Amygdala (tissue), 56 donors: ENCODE measurements at places on chromosomes 11 and 22.

DNA sequence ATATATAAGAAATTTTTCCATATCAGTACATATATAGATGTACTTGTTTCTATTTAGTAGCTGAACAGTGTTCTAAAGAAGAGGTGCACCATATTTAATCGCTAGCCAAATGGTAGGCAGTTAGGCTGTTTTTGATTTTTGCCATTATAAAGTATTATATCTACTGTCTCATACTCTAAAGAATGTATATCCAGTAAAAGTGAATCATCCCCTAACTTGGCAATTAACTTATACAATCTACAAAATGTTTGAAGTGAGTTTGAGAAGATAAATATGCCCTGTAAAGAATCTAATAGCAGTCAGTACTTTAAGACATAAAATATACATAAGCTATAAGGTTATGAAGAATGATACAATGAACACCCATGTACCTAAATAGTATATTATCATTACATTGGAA lies 291.5 kb downstream of the SWAP70 start:
- DNase-seq: no peak

- no peak for DNase-seq
Observed at GRCh38 chr11:78737891-78738290, 163.2 kb upstream of the NARS2 start.

- no peak for DNase-seq
Observed at GRCh38 chr11:128290106-128290840, 297.1 kb downstream of the ETS1 start.

DNA sequence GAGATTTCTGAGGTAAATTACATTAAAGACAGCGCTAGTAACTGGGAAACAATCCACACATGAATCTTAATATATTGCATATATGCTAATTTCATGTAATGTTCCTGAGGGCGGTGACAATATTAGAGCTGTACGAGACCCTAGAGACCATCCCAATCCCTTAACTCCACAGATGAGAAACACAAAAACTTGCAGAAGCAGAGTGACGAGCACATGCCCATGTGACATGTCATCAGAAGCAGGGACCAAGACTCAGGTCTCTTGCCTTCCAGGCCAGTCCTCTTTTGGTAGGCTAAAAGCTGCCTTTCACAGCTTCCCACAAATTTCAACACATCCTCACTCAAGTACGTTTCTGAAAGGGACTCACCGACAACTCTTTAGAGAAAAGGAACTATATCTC lies 11.8 kb downstream of the MAPK1 start:
- no peak for DNase-seq

DNA sequence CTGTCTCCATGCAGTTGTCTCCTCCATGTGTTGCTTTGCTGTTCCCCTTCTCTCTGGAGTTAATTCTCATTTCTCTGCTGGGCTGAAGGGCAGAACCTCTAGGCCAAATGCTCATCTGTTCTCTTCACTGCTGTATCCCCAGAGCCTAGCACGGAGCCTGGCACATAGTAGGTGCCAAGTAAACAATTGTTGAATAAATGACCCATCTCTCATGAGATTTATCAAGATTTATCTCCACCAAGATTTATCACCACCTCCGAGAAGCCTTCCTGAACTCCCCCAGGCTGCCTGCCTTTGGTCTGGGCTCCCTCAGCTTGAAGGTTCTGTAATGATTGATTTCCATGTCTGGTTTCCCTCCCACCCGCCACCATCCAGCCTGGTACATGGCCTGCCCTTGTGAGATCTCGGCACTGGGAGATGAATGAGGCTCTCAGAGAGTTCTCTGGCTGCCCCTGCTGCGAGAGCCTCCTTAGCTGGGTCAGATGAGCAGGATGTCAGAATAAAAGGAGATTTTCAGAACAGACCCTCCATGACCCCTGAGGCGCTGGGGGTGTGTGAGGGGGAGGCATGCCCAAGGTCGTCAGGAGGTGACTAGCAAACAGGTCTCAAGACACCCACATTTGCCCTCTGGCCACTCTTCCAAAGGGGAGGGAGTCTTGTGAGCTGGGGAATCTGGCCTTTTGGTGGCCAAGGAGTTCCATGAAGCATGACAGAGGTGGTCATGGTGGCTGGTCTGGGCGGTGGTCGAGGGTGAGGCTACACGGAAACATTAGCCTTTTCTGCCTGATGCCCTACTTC lies 2.4 kb upstream of the GDPD5 start:
- DNase-seq: no peak

DNA sequence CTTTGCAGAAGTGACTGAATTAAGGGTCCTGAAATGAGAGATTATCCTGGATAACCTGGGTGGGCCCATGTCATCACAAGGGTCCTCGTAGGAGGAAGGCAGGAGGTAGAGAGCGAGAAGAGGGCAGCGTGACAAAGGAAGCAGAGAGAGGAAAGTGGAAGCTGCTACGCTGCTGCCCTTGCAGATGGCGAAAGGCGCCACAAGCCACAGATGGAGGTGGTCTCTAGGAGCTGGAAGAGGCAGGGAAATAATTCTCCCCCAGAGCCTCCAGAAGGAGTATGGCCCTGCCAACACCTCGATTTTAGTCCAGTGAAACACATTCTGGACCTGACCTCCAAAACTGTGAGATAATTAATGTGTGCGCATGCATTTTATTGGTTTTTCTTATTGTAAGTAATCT lies 13.4 kb downstream of the TMEM184B start:
- no peak for DNase-seq

GRCh38 chr22:38923463-38924346 lies 33.7 kb upstream of the APOBEC3A start:
- peak; percentile 85 for DNase-seq

DNA sequence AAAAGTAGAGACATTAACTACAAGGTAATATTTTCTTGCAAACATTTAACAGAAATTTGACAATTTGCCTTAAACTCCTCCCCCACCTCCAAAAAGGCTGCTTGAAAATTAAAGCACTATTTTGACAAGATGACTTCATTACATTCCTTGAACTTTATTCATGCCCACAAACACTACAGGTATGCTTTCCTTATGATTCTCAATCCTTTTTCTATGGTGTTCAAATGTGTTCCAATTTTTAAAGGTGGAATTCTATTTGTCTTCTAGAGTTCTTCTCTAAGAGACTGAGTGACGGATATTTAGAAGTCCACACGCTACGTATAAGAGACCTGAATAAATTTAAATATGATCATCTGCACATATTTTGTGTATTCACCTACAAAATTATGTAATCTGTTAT lies 69.4 kb downstream of the MRTFA start:
- DNase-seq: no peak

GRCh38 chr11:111402411-111402810 lies 23.3 kb upstream of the POU2AF1 start:
- no peak for DNase-seq

DNA sequence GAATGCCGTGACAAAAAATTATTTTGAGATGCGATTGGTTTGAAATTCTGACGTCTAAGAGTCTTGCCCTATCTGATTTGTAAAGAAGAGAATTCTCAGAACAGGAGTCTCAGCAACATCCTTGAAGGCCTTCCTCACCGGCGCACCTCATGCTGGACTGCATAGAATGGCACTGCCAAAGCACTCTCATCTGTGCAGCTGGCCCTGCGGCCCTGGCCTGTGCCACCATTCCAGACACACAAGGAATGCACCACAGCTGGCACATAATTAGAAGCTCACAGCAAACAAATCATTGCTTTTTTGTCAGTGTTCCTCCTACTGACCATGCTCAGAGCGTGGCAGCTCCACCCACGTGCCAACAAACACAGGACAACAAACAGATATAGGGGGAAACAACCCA lies 166.0 kb downstream of the KIRREL3 start:
- DNase-seq: no peak

GRCh38 chr11:64152841-64153691 lies 12.8 kb downstream of the MACROD1 start:
- DNase-seq: peak; percentile 31

GRCh38 chr11:133949129-133949528 lies 7.6 kb downstream of the IGSF9B start:
- no peak for DNase-seq

DNA sequence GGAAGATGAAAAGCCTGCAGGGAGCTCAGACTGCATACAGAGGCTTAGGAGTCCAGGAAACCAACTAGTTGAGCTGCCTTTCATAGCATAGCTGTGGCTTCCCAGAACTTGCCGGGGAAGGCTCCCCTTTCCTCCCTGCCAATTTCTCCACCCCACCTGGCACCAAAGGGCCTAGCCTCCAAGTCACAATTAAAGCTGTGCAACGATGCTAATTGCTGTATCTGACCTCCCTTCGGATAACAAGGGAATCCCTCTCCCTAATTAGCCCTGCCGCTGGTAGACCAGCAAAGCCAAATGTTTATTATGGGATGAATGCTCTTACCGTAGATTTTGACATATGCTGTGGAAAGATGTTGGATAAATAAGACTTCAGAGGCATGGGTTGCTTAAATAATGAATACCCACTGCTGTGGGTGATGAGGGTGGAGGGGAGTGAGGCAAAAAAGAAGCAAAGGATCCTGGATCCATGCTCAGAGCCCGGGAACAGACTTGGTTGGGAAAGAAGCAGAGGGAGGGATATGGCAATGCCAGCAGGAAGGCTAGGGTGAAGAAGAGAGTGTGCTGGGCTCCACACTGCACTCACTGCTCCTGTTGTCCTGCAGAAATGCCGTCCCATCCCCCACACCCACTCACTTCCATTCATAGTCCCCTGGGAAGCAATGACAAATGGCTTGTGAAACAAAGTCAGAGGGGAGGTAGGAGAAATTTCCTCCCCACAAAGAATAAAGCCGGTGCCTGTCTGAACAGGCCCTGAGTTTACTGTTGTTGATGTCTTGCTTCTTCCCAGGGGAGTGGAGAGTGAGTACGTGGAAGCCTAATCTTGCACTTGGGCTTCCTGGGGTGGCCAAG lies 608.1 kb upstream of the CADM1 start:
- DNase-seq: no peak

DNA sequence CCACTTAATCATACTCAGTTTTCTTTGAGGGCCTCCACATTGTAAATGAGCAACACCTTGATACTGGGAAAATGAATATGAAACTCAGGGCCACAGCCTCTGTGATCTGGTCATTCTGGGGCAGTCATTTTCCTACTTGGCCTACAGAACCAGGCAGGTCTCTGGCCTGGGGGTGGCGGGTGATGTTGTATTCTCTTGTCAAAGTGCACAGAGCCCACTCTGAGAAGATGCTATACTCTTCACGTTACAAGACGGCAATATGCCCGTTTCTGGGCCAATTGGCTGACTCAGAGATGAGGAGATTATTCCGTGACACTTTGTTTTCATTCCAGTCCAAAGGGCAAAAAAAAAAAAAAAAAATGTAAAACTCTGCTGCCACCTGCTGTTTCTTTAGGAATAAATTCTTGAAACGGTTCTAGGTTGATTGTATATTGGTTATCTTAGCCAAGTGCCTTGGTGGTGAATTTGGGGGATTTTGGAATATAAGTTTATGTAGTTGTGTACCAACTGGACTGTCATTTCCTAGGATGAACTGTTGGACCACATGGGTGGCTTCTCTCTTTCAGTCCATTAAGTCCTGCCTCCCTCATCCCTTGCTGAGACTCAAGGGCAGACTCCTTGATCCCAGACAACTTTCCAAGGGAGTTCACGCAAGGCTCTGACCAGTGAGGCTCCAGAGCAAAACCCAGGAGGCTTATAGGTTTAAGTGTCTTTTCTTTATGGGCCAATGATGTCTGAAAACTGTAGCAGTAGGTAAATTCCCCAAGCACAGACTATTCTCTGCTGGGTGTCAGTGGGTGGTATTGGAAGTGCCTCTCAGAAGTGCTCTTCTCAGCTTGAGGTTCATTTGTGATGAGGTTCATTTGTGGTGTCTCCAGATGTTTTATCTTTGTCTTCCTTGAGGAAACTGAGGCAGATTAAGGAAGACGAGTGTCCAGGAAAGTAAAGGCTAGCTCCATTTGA lies 18.2 kb downstream of the ADM start:
- no peak for DNase-seq

- no peak for DNase-seq
Observed at GRCh38 chr22:50633086-50633485, 5.1 kb upstream of the ARSA start.

- DNase-seq: no peak
Observed at GRCh38 chr11:109267293-109268095, 154.5 kb upstream of the C11orf87 start.

DNA sequence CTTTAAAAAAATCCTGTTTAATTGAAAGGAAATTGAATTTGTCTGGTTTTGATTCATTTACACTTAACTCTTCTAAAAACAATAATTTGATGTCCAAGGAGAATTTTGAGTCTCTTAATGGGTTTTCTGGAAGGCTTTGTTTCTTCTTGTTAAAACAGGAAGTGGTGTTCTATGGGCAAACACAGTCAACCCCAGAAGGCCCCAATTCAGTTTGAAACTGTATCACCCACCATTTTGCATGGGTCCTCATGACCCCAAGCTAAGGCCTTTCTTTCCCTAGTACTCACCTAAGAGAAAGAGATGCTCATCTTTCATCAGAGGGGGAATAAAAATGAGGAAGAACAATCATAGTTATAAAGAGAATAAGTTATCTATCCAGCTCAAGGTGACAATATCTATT lies 10.6 kb downstream of the FLI1 start:
- DNase-seq: no peak

GRCh38 chr11:74749965-74750296 lies 1.3 kb downstream of the RNF169 start:
- DNase-seq: no peak

GRCh38 chr11:72755713-72756285 lies 3.6 kb upstream of the ARAP1 start:
- DNase-seq: no peak

- no peak for DNase-seq
Observed at GRCh38 chr22:17083255-17083654, 1.5 kb upstream of the IL17RA start.

DNA sequence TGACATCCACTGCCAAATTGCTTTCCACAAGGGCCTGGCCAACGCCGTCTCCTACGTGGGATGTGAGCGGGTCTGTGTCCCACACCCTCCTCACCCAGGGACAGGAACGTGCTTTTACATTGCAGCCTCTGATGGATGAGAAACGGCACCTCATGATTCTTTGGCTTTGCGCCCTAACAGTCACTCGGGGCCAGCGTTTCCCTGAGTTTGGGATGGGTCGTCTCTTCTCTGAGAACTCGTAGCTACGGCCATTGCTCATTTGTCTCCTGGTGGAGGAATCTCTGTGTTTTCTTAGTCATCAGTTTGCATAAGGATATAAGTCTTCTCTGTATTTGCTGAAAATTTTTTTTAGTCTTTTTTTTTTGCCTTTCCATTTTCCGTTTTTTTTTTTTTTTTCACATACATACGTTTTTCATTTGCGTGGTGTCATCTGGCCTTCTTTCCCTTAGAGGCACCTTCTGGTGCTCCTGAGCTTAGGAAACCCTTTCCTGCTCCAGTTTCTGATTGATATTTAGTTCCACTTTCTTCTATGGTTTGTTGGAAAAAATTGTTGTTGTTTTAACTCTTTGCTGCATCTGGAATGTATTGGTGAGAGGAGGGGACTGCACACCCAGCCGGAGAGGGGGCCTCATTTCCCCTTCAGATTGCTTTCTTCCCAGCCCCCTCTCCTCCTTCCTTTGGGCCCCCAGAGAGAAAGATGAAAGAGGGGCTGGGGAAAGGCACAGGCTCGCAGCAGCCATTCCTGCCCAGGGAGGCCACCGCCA lies 12.0 kb downstream of the TNNT3 start:
- no peak for DNase-seq

- no peak for DNase-seq
Observed at GRCh38 chr22:17980638-17981051, 43.7 kb downstream of the MICAL3 start.

GRCh38 chr22:42863349-42863961 lies 6.4 kb upstream of the ARFGAP3 start:
- no peak for DNase-seq

GRCh38 chr11:45806937-45807791 lies 2.2 kb downstream of the SLC35C1 start:
- DNase-seq: no peak

GRCh38 chr11:130313383-130314183 lies 1.1 kb downstream of the ZBTB44 start:
- no peak for DNase-seq
